ENCODE measurements at places on chromosomes 16 and 17.

DNA sequence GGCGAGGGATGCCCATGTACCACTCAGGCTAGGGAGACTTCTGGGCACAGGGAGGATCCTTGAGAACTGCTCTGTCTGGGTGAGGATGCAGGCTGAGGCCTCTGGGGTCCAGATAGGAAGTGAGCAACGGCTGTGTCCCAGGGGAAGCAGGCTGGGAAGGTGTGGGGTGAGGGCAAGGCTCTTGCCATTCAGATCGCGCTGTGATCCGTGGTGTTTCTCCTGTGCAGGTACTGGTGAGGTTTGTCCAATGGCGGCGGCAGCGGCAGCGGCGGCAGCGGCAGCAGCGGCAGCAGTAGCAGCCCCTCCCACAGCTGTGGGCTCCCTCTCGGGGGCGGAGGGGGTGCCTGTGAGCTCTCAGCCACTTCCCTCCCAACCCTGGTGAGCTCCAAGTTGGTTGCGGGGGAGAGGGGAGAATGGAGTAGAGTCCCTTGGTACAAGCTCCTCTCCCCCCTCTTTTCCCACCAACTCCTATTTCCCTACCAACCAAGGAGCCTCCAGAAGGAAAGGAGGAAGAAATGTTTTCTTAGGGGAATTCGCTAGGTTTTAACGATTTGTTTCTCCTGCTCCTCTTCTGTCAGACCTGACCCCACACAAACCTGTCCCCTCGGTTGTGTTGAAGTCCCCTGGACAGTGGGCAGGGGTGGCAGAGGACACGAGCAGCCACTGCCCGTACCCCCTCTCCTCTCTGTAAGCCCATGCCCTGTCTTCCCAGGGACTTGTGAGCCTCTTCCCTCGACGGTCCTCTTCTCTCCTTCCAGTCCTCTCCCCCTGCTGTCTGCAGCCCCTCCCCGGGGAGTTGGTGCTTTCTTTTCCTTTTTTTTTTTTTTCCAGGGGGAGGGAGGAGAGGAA is 1.9 kb upstream of the PRRT2 start:
- no peak for DNase-seq

DNA sequence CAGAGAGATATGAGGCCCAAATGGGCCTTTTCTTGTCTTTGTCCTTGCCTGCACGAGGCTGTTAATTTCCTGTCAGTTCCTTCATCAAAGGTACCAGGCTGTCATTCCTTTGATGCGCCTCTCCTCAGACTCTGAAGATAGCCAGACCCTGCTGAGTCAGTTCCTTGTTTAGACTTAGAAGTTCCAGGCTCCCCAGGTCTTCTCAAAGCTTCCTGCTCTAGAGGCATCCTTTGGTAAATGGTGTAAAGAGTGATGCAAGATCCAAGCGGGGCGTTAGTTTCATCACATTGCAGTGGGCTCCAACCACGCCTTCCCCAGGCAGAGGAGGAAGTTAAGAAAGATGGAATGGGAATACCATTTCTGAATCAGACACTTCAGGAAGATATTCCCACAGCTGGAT is 4.0 kb upstream of the CDH11 start:
- DNase-seq = no peak

GRCh38 chr17:40348562-40349476 is 15.7 kb downstream of the GJD3 start:
- DNase-seq = peak; percentile 52

- DNase-seq = no peak
Observed at GRCh38 chr16:22946433-22946832, 132.5 kb downstream of the HS3ST2 start.

DNA sequence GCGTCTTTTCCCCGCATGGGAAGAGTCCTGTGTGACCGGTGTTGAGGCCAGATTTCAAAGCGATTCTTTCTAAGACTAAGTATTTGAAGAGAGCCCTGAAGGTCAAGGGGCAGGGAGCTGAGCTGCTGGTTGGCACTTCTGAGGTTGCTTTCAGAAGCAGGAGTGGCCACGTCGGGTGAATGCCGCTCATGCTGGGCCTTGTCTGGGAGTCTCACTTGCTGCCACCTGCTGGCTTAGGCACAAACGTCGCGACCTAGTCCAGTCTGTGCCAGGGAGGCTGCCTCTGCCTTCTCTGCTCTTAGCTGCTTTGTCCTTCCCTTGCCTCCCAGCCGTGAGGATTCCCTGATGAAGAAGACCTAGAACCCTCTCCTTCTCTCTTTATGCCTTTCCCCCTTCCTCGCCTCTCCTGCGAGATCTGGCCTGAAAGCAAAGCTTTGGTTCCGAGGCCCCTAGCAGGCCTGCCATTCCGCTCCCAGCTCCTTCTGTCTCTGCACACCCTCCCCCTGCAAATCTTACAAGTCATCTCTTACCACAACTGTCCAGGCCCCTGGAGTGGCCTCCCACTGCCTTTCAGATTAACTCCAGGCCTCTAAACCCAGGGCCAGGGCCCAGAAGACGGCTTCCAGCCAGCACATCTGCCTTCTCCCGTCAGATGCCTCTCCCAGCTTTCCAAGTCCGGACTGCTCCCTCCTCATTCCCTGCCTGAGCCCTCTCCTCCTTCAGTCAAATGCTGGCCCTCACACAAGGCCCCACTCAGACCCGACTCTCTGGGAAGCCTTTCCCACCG is 11.4 kb downstream of the CTNS start:
- DNase-seq = peak; percentile 82

DNA sequence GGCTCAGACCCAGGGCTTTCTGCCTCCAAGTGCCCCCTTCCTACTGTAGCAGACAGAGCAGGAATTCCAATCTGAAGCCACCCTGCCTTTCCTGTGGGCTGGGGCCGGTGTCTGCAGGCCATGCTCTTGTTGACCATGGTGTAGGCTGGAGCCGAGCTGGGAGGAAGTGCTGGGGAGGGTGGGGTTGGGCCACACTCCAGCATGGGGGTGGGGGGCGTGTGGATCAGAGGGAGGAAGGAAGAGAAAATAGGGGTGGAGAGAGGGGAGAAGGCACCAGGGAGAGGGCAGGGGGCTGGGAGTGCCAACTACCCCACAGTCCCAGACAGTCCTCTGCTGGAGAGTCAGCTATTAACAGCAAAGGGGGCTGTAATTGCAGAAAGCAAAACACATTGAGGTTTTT is 54.3 kb upstream of the JPH3 start:
- DNase-seq = no peak

DNA sequence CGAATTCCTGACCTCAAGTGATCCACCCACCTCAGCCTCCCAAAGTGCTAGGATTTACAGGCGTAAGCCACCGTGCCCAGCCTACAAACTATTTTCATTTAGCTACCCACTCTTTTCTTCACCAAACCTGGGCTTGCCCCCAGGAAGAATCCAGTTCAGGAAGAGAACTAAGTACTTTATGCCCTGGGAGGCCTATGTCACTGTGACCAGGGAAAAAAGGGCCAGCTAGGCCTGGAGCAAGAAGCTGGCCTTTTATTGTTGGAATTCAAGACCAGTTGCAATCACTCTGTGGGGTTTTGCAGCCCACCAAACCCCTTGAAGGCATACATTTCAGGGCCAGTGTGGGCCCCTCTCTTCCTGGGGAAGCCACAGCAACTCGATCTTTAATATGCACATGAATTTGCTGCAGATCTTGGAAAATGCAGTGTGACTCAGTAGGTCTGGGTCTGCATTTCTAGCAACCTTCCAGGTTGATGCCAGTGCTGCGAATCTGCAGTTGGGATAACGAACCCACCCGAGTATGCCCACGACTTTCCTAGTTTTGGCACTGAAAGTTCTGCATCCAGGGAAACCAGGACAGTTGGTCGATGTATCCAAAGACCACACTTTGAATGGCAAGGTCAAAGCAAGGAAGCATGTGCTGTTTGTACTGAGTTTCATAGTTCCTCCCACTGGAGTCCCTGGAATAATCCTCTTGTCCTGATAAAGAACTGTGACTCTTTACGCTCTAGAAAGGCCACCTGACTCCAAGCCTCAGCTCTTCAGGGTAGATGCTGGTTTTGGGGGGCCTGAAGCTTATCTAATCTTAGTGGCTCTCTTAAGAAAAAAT is 7.2 kb upstream of the MRPS23 start:
- DNase-seq = no peak

- DNase-seq = no peak
Observed at GRCh38 chr17:52451294-52451861, 292.9 kb upstream of the CA10 start.

DNA sequence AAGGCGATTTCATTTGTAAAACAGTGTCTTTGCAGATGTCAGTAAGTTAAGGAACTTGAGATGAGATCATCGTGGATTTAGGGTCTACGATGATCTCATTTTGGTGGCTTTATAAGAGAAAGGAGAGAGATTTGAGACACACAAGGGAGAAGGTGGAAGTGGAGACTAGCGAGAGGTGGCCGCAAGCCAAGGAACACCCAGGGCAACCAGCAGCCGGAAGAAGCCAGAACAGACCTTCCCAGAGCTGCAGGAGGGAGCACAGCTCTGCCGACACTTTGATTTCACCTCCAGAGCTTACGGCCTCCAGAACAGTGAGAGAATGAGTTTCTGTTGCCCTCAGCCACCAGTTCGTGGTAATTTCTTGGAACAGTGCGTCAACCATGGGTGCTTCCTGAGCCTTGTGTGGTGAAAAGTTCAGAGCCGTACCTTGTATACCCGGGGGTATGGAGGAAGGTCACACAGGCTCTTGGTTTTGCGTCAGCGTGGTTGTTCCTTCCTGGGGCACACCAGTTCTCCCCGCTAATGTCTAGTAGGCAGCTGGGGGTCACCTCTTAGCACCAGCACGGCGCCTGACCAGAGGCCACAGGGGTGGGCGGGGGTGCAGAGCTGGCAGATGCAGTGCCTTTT is 12.9 kb upstream of the SEC14L1 start:
- DNase-seq = no peak

DNA sequence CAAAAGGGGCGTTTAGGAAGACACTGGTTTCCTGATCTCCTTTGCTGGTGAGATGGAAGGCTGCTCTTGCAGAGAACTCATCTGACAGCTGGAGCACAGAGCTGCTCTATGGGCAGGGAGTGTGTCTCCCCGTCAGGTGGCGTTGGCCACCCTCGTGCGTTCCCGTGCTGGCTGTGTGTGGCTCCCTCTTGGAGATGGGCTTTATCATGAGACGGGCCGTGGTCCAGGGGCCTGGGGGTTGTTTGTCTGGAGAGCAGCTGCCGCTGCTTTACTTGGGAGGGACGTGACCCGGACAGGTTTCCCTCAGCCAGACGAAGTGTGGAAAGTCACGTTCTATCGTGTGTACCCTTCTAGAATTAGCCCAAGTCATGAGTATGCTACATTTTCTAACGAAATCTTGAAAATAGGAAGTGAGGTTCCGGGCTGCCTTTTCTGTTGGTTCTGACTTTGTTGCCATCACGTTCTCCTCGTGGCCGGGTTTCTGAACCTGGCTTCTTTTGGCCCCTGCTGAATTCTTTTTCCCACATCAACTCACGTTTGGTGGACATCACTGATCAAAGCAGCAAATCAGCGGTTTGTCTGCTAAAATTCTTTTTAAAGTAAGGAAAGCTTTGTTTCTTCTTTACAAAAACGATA is 105.6 kb upstream of the CHMP6 start:
- DNase-seq = no peak

GRCh38 chr16:84610376-84610775 is 7.5 kb downstream of the COTL1 start:
- no peak for DNase-seq

- no peak for DNase-seq
Observed at GRCh38 chr17:6894206-6894528, 62.6 kb upstream of the TEKT1 start.

- DNase-seq = no peak
Observed at GRCh38 chr17:39110435-39111136, 40.9 kb downstream of the PLXDC1 start.

DNA sequence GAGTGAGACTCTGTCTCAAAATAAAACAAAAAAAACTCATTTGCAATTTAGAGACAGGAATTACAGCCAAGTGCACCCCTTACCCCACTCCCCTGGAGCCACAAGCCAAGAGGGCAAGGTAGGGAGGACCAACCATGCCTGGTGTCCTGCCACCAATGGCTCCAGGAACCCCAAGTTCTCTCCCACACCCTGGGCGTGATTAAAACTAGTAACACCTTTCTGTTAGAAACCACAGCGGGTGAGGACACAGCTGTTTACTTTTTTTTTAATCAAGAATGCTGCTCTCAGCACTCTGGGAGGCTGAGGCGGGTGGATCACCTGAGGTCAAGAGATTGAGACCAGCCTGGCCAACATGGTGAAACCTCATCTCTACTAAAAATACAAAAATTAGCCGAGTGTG is 38.1 kb downstream of the ANKRD11 start:
- DNase-seq = no peak

GRCh38 chr17:78883089-78883532 is 19.9 kb downstream of the CEP295NL start:
- DNase-seq = no peak

- DNase-seq = no peak
Observed at GRCh38 chr16:6558126-6558525, 774.5 kb upstream of the RBFOX1 start.

GRCh38 chr17:78739331-78739931 is 42.6 kb downstream of the CYTH1 start:
- DNase-seq = no peak

DNA sequence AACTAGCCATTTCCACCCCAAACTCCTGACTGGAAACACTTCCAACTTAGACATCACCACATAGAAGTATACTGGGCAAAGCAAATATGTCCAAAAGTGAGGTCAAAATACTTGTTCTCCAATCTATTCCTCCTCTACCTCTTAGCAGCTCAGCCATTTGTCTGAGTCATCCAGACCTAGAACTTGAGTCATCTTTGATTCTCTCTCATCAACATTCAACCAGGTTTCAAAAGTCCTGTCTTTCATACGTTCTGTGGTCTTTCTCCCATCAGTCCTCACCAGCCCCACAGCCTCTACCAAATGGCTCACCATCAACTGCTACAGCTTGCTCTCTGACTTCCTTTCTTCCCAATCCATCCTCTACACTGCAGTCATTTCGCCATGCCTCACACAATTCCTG is 6.8 kb downstream of the ANKFY1 start:
- DNase-seq = no peak

- DNase-seq = no peak
Observed at GRCh38 chr16:24346734-24347133, 90.6 kb downstream of the CACNG3 start.

DNA sequence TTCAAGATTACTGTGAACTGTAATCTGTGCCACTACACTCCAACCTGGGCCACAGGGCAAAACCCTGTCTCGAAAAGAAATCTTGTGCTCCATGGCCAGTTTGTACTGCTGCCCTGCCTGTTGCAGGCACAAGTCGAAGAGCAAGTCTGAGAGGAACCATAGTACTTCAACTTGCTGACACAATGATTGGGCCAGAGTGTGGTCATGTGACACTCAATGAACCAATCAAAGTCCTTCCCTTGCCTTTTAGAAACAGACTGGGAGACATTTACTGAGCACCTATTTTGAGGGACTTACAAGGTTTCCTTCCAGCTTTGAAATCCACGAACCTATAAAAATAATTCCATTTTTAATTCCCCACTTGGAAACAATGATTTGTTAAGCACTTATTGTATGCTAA is 39.8 kb upstream of the TMC5 start:
- DNase-seq = no peak

DNA sequence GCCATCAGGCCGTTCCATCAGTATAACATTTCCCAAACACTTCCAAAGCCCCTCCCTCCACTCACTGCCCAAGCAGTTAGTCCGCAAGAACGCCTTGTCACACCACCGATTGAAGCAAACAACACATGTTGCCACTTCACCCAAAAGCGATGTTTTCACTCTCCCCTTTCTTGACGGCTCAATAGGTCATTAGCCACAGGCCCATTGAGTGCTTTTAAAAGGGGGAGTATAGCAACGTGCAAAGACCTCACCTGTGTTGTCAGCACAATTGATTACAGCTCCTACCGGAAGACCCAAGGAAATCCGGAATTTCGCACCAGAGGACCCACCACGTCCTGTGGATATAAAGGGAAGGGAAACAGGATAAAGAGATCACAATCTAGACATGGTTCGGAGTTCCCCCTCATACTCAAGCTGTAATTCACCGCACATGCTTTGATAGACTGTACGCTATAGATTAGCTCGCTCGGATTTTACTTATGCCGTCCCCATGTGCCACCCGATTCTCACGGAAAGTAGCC is 690 bp downstream of the RPL23 start:
- no peak for DNase-seq
